Body of pancreas (tissue), 4 donors: ENCODE measurements at places on chromosomes 3 and 15. TPM values are rescaled to one million over a fixed set of nuclear protein-coding genes. Genes with fewer than 3 reads are reported as not detected.

DNA sequence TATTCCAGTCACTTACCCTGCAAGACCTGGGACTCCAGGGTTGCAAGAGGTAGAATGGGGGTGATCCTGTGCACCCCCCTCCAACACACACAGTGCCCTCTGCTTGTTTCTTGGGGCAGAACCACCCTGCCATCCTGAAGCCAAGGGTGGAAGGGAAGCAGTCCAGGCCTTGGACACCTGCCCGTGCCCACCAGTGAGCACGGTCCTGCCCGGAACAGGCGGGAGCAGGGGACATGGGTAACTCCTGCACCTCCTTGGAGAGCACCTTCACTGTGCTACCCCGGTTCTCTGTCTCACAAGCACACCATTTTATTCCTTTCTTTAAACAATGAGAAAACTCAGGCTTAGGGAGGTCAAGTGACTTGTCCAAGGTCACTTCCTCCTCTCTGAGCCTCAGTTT is 57.0 kb downstream of the SLC6A6 start:
- no peak overlapping the region for H3K4me3 ChIP-seq
- H3K36me3 ChIP-seq, result no peaks in the 10 kb centered on the region
- no peaks in the 10 kb centered on the region for H3K27me3 ChIP-seq
- DNase-seq, result no peak
- H3K4me1 ChIP-seq, result peaks cover 60% of the 10 kb centered on the region

GRCh38 chr15:99213187-99213811 is 36.1 kb downstream of the TTC23 start:
- H3K4me1 ChIP-seq, result no peaks in the 10 kb centered on the region
- no peak overlapping the region for H3K4me3 ChIP-seq
- peak; percentile 88 for DNase-seq
- no peak overlapping the region for H3K27ac ChIP-seq
- no peaks in the 10 kb centered on the region for H3K27me3 ChIP-seq
- H3K36me3 ChIP-seq, result peaks cover 6% of the 10 kb centered on the region

DNA sequence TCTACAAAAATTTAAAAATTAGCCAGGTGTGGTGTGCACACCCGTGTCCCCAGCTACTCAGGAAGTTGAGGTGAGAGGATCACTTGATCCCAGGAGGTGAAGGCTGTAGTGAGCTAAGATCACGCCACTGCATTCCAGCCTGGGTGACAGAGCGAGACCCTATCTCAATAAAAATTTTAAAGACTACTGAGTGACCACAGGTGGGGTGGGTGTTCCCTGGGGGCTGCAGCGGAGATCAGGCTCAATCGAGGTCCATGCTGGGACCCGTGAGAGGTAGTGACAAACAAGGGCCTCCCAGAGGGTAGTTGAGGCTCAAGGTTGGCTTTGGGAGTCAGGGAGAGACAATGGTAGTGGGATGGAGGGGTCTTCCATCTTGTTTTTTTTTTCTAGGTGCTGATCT is 38.9 kb upstream of the LIMD1 start:
- peaks cover 12% of the 10 kb centered on the region for H3K4me1 ChIP-seq
- H3K27me3 ChIP-seq, result no peaks in the 10 kb centered on the region
- no peaks in the 10 kb centered on the region for H3K36me3 ChIP-seq
- H3K4me3 ChIP-seq, result no peak overlapping the region
- DNase-seq, result no peak
- no peak overlapping the region for H3K27ac ChIP-seq

- no peak overlapping the region for H3K27ac ChIP-seq
- H3K4me3 ChIP-seq, result no peak overlapping the region
- DNase-seq, result no peak
- peaks cover 8% of the 10 kb centered on the region for H3K4me1 ChIP-seq
These were observed 72.0 kb upstream of the GLCE start for GRCh38 chr15:69088300-69088965.

GRCh38 chr3:15332405-15333098 is at the start of gene SH3BP5:
TSS of gene SH3BP5 (minus strand) at chr3:15332586. CDS start at chr3:15332408, 178 bp downstream.
- H3K36me3 ChIP-seq, result no peaks in the 10 kb centered on the region
- H3K4me3 ChIP-seq, result peak within 1 kb of the TSS; percentile 72
- DNase-seq, result peak; percentile 73
- H3K4me1 ChIP-seq, result peaks cover 12% of the 10 kb centered on the region
- no peaks in the 10 kb centered on the region for H3K27me3 ChIP-seq

DNA sequence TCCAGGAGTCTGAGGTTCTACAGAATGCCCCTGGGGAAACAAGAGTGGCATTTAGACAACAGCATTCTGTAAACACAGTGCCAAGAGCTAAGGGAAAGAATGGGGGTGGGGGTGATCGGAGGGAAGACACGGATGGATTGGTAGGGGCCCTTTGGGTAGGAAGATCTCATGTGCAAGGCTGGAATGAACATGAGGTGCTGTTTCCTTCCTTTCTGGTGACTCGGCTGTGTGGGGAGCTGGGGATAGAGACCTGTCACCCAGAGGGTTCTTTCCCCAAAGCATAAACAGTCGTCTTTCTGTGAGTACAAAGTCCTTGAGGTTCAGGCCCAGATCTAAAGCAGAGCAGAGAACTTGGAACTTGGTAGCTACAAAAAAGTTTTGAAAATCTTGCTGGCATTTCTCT is 11.7 kb downstream of the TPM1 start:
- no peak for DNase-seq
- no peak overlapping the region for H3K4me3 ChIP-seq
- peak overlapping the region; percentile 93 for H3K27ac ChIP-seq
- H3K4me1 ChIP-seq, result peaks cover 70% of the 10 kb centered on the region

DNA sequence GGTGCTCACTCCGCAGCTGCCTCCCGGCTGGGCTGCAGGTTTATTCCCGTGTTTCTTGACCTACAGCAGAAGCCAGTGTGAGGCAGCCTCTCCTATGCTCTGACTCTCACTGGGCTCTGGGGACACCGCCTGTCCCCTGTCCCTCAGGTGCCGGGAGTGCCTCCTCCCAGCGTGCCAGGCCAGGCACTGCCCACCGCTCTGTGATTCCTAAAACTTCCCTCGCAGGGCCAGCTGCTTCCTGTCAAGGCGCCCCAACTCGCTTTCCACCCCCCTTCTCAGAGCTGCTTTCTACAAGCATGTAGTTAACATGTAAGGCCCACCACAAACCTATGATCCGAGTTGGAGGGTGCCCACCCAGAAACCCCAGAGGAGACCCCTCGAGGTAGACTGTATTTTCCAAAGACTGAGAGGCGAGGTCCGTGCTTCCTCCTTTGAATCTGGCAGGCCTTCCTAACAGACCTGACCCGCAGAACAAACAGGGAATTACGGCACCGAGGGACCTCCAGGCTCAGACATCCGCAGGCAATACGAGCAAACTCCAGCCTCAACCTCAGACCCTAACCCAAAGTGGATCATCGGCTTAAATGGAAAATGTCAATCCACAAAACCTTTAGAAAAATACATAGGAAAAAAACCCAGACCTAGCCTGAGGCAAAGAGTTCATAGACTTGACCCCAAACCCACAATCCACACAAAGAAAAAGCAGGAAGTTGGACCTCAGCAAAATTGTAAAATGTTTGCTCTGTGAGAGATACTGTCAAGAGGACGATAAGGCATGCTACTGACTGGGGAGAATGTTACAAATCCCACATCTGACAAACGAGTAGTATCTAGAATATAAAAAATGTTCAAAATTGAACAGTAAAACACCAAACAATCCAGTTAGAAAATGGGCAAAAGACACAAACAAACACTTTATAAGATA is 121.3 kb upstream of the IQSEC1 start:
- no peak overlapping the region for H3K27ac ChIP-seq
- no peak overlapping the region for H3K4me3 ChIP-seq
- no peaks in the 10 kb centered on the region for H3K36me3 ChIP-seq
- no peaks in the 10 kb centered on the region for H3K27me3 ChIP-seq
- H3K4me1 ChIP-seq, result peaks cover 6% of the 10 kb centered on the region

DNA sequence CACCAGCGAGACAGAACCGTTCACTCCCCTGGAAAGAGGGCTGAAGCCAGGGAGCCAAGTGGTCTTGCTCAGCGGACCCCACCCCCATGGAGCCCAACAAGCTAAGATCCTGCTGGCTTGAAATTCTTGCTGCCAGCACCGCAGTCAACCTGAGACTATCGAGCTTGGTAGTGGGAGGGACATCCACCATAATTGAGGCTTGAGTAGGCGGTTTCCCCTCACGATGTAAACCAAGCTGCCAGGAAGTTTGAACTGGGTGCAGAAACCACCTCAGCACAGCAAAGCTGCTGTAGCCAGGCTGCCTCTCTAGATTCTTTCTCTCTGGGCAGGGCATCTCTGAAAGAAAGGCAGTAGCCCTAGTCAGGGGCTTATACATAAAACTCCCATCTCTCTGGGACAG is 151.0 kb downstream of the MBNL1 start:
- no peak for DNase-seq
- H3K27ac ChIP-seq, result no peak overlapping the region
- no peaks in the 10 kb centered on the region for H3K4me1 ChIP-seq
- H3K4me3 ChIP-seq, result no peak overlapping the region
- peaks cover 6% of the 10 kb centered on the region for H3K36me3 ChIP-seq

DNA sequence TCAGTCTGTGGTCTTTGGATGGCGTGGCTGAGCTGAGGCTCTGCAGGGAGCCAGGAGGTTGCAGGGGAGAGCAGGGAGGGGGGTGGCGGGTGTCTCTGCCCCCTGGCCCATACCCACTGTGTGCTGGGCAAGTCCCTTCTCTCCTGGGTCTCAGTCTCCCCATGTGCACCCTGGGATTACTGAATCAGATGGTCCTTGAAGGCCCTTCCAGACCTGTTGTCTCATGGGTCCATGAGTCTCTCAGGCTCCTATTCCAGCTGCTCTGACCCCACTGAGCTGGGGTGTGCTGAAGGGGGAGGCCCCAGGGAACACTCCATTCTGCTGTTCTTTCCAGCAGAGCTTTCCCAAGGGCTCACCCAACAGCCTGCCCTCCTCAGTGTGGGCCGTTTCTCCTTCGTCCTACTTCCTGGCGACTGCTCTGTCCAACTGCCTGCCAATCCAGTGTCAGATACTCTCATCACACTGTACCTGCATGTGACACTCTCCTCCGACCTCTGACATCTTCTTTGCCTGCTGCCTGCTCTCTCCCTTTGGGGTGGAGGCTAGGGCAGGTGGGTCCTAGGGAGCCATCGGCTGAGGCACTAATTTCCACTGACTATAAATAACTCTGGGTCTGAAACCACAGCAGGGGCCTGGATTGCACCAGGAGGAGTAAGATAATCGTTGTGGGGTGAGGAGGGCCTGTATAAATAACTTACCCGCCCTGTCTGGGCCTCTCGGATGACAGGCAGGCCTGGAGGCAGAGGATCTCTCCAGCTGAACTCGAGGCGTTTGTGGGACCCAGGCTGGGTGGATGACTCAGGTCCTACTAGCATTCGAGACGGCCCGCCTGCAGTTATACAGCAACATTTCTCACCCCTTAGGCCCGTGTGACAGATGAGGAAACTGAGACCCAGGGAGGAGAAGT is 67.1 kb downstream of the ATP2B2 start:
- no peak overlapping the region for H3K27ac ChIP-seq
- no peak overlapping the region for H3K4me3 ChIP-seq
- no peaks in the 10 kb centered on the region for H3K4me1 ChIP-seq
- DNase-seq, result no peak
- no peaks in the 10 kb centered on the region for H3K27me3 ChIP-seq
- H3K36me3 ChIP-seq, result no peaks in the 10 kb centered on the region

DNA sequence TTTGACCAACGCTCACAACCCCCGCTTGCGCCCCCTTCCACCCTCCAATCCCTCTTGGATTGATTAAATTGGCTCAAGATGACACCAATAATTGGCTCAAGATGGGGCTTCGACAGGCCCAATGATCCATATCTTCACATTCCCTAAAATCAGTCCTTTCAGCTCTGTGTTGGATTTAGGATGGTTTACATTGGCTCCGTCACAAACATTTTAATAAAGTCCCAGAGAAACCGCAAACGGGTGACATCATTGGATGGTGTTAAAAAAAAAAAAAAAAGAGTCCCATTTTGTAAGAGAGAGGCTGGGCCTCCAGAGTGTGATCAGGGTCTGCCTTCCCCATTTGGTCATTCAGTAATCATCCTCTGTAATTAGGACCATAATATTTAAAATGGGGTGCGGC is 113.4 kb upstream of the MRPS22 start:
- no peak overlapping the region for H3K4me3 ChIP-seq
- H3K27me3 ChIP-seq, result no peaks in the 10 kb centered on the region
- no peak for DNase-seq

DNA sequence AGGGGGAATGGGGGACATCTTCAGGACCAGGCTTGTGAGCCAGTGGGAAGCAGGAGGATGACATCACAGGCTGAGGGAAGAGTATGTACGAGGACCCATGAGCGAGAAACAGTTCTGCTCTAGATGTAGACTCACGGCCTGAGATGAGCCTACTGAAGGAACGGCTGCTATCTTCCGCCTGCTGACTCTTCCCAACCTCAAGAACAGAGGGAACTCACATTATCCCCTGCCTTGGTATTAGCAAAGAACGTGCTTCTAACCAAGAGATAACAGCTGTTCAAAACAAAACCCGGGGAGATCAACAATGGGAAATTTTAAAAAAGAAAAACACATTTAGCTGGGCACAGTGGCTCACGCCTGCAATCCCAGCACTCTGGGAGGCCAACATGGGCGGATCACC is 25.3 kb downstream of the AVEN start:
- DNase-seq, result no peak
- no peaks in the 10 kb centered on the region for H3K36me3 ChIP-seq
- no peaks in the 10 kb centered on the region for H3K4me1 ChIP-seq
- H3K27me3 ChIP-seq, result no peaks in the 10 kb centered on the region
- no peak overlapping the region for H3K27ac ChIP-seq

DNA sequence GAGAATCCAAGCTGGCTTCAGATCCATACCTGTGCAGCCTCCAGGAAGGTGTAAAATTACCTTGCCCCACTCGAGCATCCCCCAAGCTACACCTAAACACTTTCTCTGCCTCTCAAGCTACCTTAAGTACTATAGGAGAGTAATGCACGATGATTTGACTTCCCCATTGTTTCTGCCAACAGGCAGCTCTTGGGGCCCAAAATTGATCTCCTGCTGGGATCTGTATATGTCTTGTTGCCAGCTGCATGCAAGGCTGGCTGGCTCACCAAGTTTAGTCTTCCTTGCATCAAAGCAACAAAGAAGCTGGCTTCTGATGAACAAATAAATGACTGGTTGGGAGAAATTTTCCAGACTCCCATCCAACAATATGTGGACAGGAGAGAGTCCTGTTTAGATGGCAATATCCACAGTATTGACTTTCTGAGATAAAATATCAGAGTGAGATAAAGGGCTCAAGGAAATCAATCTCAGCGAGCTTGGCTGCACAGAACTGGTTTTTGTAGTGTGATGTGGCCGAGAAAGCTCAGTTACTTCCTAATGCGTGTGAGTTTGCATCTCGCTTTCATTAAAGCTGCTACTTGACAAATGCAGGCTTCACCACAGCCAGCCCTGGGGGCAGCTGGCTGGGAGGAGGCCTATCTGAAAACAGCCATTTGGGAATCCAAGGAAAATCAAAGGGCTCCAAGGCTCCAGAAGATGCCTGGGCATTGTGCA is 140.7 kb downstream of the MINAR1 start:
- no peak overlapping the region for H3K27ac ChIP-seq
- DNase-seq, result no peak
- H3K4me3 ChIP-seq, result no peak overlapping the region
- H3K36me3 ChIP-seq, result no peaks in the 10 kb centered on the region
- H3K4me1 ChIP-seq, result peaks cover 12% of the 10 kb centered on the region

- H3K4me1 ChIP-seq, result peaks cover 19% of the 10 kb centered on the region
- peak overlapping the region; percentile 73 for H3K27ac ChIP-seq
- peak overlapping the region; percentile 28 for H3K4me3 ChIP-seq
- no peaks in the 10 kb centered on the region for H3K36me3 ChIP-seq
- peak; percentile 31 for DNase-seq
These were observed 1.3 kb downstream of the ADAMTS9 start for GRCh38 chr3:64686446-64686908.

- no peak overlapping the region for H3K4me3 ChIP-seq
- no peaks in the 10 kb centered on the region for H3K27me3 ChIP-seq
- H3K27ac ChIP-seq, result no peak overlapping the region
- H3K4me1 ChIP-seq, result peaks cover 8% of the 10 kb centered on the region
- H3K36me3 ChIP-seq, result no peaks in the 10 kb centered on the region
- DNase-seq, result no peak
These were observed 162.2 kb downstream of the LPP start for GRCh38 chr3:188316021-188316722.

Gene PPP2R3A
- 22.4 TPM for total RNA-seq

Gene AHSG
- total RNA-seq, result not detected

Gene SEMA5B
- 1.0 TPM for total RNA-seq

Gene LRRC49
- 3.0 TPM for total RNA-seq
